ENCODE measurements at places on chromosomes 6 and 20. TPM values are rescaled to one million over a fixed set of nuclear protein-coding genes. Genes with fewer than 3 reads are reported as not detected.

FAM83D gene
- 71.4 TPM for total RNA-seq

SRSF12 gene
- 2.8 TPM for total RNA-seq

GRCh38 chr6:125574604-125575003 is 174.8 kb upstream of the HEY2 start:
- H3K4me1 ChIP-seq: no peaks in the 10 kb centered on the region
- H3K27me3 ChIP-seq: peaks cover 2% of the 10 kb centered on the region
- no peaks in the 10 kb centered on the region for H3K36me3 ChIP-seq
- no peak for DNase-seq
- H3K27ac ChIP-seq: no peak overlapping the region
- no peak overlapping the region for H3K4me3 ChIP-seq

DNA sequence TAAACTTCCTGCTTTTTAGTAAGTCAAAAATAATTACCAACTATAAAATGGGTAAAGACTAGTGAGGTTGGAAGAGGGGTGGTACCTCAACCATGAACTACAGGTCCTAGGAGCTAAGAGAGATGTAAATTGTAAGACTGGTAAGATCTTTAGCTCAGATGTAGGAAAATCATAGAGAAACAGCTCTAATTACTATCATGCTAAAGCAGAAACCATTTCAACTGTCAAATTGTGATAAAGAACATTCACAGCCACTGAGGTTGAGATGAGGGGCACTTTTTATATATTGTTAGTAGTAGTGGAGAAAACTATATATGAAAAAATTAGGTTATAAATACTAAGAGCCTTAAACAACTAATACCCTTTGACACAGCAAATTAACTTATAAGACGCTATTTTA is 20.0 kb downstream of the CDK19 start:
- no peak overlapping the region for H3K27ac ChIP-seq
- no peak overlapping the region for H3K4me3 ChIP-seq
- no peaks in the 10 kb centered on the region for H3K4me1 ChIP-seq
- no peaks in the 10 kb centered on the region for H3K36me3 ChIP-seq

GRCh38 chr20:19918965-19919329 is 98.2 kb upstream of the NAA20 start:
- no peaks in the 10 kb centered on the region for H3K27me3 ChIP-seq
- DNase-seq: no peak
- peaks cover 8% of the 10 kb centered on the region for H3K4me1 ChIP-seq
- H3K4me3 ChIP-seq: no peak overlapping the region
- H3K36me3 ChIP-seq: no peaks in the 10 kb centered on the region
- no peak overlapping the region for H3K27ac ChIP-seq

GRCh38 chr6:119110601-119111548 is 32.4 kb upstream of the FAM184A start:
- H3K36me3 ChIP-seq: no peaks in the 10 kb centered on the region
- H3K4me3 ChIP-seq: no peak overlapping the region
- DNase-seq: no peak

- H3K27me3 ChIP-seq: no peaks in the 10 kb centered on the region
- H3K27ac ChIP-seq: peak overlapping the region; percentile 96
- peaks cover 39% of the 10 kb centered on the region for H3K36me3 ChIP-seq
Observed at GRCh38 chr6:85679445-85680123, 36.9 kb upstream of the SYNCRIP start.
